ENCODE measurements at places on chromosomes 1 and 21.

DNA sequence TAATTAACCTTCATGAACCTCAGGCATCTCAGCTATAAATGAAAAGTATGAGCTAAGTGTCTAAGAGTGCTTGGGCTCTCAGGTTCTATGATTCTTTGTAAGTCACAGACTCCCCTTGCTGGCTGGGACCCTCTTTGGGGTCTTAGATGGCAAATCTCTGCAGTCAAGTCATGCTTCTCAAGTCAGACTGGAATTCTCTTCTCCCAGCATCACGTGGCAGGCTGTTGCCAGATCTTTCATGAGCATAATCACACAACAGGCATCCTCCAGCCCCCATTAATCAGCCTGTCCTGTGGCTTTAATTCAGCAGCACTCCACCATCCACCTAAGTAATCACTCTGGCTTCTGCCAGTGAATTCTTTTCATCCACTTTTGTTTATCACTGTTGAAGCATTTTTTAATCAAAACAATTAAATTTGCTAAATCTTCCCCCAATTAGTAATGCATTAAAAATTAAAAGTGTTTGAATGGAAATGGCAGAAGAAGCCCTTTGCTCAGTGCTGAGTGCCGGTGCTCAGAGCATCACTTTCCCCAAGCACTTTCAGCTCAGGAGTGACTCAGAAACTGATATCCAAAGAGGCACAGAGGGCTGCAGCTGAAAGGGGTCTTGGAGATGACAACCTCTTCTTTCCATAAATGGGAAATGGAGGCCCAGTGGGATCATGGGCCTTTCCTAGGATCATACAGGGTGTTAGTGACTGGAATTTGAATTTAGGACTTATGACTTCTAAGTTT, 50.2 kb downstream of the C8A start:
- no peaks in the 10 kb centered on the region for H3K36me3 ChIP-seq
- no peaks in the 10 kb centered on the region for H3K4me1 ChIP-seq
- no peak for DNase-seq
- H3K27ac ChIP-seq, result no peak overlapping the region
- H3K27me3 ChIP-seq, result peaks cover 5% of the 10 kb centered on the region

DNA sequence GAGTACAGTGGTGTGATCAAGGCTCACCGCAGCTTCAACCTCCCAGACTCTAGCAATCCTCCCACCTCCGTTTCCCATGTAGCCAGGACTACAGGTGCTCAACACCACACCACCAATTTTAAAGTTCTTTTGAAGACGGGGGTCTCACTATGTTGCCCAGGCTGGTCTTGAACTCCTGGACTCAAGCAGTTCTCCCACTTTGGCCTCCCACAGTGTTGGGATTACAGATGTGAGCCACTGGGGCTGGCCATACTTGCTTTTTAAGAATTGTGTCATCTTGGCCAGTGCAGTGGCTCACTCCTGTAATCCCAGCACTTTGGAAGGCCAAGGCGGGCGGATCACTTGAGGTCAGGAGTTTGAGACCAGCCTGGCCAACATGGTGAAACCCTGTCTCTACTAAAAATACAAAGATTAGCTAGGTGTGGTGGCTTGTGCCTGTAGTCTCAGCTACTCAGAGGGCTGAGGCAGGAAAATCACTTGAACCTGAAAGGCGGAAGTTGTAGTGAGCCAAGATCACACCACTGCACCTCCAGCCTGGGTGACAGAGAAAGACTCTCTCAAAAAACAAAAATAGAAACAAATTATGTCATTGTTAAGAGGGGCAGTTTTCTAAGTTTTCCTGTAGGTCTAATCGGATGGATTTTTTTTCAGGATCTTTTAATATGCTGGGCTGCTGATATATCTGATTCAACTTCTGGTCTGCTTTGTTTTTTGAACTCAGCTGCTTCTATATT, 18.7 kb downstream of the AK4 start:
- H3K27me3 ChIP-seq, result no peaks in the 10 kb centered on the region
- DNase-seq, result no peak
- no peaks in the 10 kb centered on the region for H3K36me3 ChIP-seq
- no peak overlapping the region for H3K4me3 ChIP-seq

DNA sequence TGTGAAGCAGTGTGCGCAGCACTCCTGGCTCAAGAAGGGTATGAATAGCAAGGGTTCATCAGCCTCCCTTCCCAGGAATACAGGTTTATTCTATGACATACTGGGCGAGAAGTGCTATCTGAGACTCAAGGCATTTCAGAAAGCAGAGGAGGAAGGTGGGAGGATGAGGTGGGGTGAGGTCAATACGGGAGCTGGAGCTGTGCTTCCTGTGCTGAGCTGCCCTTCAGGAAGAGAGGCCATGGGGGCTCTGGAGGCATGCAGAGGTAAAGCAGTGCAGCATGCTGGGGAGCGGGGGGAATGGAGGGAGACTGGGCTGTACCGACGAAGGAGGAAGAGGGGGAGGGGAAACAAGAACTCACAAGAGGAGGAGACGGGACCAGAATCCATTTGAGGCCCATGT, 717.6 kb downstream of the PTPRU start:
- no peak overlapping the region for H3K4me3 ChIP-seq
- H3K27ac ChIP-seq, result no peak overlapping the region
- H3K36me3 ChIP-seq, result no peaks in the 10 kb centered on the region
- H3K27me3 ChIP-seq, result no peaks in the 10 kb centered on the region
- no peaks in the 10 kb centered on the region for H3K4me1 ChIP-seq
- no peak for DNase-seq

DNA sequence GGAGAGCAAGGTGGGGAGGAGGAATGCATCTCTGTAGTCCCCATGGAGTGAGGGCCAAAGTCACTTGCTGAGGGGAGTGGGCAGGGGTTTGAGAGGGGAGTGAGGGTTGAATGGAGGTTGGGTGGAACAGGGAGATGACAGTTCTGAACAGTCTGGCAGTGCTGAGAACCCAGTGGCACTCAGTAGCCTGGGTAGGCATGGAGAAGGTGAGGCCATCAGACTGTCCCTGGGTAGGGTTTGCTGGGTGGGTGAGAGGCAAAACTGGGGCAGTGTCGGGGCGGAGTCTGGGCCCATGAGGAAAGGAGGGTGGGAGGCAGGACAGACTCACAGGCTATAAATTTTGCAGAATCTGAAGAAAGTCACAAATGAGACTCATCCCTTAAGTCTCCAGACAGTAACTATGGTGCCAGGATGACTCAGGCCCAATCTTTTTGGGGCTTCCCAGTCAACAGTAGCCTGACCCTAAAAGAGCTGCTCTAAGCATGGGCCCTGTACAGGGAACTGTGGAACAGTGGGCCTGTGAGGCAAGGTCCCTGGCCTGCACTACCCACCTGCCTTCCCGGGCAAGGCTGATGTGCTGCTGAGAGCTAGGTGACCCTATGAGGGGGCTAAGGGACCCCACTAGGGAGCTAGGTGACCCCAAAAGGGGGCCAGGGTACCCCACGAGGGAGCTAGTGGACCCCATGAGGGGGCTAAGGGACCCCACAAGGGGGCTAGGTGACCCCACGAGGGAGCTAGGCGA, 51.0 kb upstream of the DMRTB1 start:
- no peak for DNase-seq
- no peaks in the 10 kb centered on the region for H3K4me1 ChIP-seq
- no peak overlapping the region for H3K4me3 ChIP-seq
- H3K27ac ChIP-seq, result no peak overlapping the region
- H3K27me3 ChIP-seq, result no peaks in the 10 kb centered on the region

- H3K27me3 ChIP-seq, result no peaks in the 10 kb centered on the region
- no peak overlapping the region for H3K27ac ChIP-seq
Observed at GRCh38 chr1:112533029-112533428, 24.3 kb downstream of the WNT2B start.

- H3K4me1 ChIP-seq, result no peaks in the 10 kb centered on the region
- H3K4me3 ChIP-seq, result no peak overlapping the region
- no peak overlapping the region for H3K27ac ChIP-seq
- no peak for DNase-seq
- no peaks in the 10 kb centered on the region for H3K27me3 ChIP-seq
Observed at GRCh38 chr1:65292861-65293593, 16.3 kb upstream of the DNAJC6 start.

- no peaks in the 10 kb centered on the region for H3K27me3 ChIP-seq
- peaks cover 20% of the 10 kb centered on the region for H3K4me1 ChIP-seq
- peak overlapping the region; percentile 57 for H3K27ac ChIP-seq
Observed at GRCh38 chr21:41418393-41418792, 7.6 kb upstream of the MX1 start.

- H3K36me3 ChIP-seq, result no peaks in the 10 kb centered on the region
- no peak overlapping the region for H3K27ac ChIP-seq
- H3K27me3 ChIP-seq, result no peaks in the 10 kb centered on the region
- no peaks in the 10 kb centered on the region for H3K4me1 ChIP-seq
- no peak for DNase-seq
Observed at GRCh38 chr1:236845830-236846229, 50.7 kb downstream of the MTR start.

DNA sequence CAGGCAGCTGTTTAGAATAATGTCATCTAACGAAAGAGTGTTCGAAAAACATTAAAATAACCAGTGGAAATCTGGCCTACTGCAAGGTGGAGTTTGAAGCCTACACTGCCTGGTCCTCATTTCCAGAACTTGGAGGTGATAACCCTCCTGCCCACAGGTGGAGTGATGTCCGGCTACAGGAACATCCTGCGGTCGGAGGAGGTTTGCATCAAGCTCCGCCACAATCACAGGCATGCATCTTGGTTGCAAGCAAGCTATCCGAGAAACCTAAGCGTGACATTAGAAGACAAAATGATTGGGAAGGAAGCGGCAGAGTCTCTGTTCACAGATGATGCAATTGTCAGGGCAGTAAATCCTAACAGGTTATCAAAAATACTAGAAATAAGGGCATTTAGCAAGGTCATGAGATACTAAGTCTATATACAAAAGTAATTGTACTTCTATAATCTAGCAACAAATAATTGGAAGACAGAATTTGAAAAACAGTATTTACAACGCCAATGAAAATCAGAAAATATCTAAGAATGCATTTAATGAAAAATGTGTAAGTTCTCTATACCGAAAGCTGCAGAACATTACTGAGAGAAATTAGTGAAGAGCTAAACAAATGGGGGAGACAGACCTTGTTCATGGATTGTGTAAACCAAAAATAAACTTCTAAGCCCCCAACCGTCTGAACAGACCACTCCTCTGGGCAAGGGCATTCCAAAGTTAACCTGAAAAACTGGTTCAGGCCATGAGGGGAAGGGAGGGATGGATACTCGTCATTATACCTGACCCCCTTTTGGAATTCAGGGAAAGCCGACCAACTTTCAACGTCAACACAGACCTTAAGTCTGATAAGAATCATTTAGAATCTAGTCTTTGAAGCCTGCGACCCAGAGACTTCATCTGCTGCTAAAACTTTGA, 4.7 kb upstream of the SLC19A1 start:
- DNase-seq, result no peak
- H3K4me3 ChIP-seq, result no peak overlapping the region
- H3K36me3 ChIP-seq, result no peaks in the 10 kb centered on the region
- no peak overlapping the region for H3K27ac ChIP-seq

GRCh38 chr1:86594284-86594770, 47.4 kb downstream of the CLCA4 start:
- H3K36me3 ChIP-seq, result no peaks in the 10 kb centered on the region
- H3K27me3 ChIP-seq, result no peaks in the 10 kb centered on the region
- no peaks in the 10 kb centered on the region for H3K4me1 ChIP-seq
- H3K27ac ChIP-seq, result no peak overlapping the region

- no peaks in the 10 kb centered on the region for H3K36me3 ChIP-seq
- DNase-seq, result no peak
- no peaks in the 10 kb centered on the region for H3K27me3 ChIP-seq
- no peak overlapping the region for H3K27ac ChIP-seq
- H3K4me1 ChIP-seq, result peaks cover 6% of the 10 kb centered on the region
Observed at GRCh38 chr21:45596704-45597318, 46.7 kb upstream of the PCBP3 start.

- H3K27ac ChIP-seq, result no peak overlapping the region
- no peaks in the 10 kb centered on the region for H3K27me3 ChIP-seq
- H3K4me1 ChIP-seq, result no peaks in the 10 kb centered on the region
- H3K36me3 ChIP-seq, result no peaks in the 10 kb centered on the region
- DNase-seq, result no peak
Observed at GRCh38 chr1:203580733-203581132, 45.9 kb upstream of the ATP2B4 start.
